CD4-positive, alpha-beta T cell treated with Interleukin-17A for 1 hour (primary cell): ENCODE measurements at places on chromosomes 16 and 17.

DNA sequence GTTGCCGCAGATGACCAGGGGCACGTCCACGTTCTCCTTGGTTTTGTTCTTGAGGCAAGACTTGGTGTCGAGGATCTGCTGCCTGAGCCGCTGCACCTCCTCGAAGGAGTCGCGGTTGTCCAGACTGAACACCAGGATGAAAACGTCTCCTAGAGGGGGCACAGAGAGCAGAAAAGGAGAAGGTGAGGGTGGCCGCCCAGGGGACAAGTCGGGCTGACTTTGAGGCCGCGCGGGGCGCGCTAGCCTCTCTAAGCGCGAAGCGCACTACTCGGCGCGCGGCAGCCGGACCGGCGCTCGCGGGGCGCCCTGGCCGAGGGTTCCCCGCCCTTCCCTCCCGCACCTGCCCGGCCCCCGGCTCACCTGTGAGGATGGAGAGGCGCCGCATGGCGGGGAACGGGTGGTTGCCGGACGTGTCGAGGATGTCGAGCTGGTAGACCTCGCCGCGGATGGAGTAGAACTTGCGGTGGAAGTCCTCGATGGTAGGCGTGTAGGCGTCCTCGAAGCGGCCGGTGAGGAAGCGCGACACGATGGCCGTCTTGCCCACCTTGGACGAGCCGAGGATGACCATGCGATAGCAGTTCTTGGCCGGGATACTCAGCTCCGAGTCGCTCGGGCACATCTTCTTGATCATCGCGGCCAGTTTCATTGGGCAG, 533 bp downstream of the RASD1 start:
- DNase-seq, result peak; percentile 18

DNA sequence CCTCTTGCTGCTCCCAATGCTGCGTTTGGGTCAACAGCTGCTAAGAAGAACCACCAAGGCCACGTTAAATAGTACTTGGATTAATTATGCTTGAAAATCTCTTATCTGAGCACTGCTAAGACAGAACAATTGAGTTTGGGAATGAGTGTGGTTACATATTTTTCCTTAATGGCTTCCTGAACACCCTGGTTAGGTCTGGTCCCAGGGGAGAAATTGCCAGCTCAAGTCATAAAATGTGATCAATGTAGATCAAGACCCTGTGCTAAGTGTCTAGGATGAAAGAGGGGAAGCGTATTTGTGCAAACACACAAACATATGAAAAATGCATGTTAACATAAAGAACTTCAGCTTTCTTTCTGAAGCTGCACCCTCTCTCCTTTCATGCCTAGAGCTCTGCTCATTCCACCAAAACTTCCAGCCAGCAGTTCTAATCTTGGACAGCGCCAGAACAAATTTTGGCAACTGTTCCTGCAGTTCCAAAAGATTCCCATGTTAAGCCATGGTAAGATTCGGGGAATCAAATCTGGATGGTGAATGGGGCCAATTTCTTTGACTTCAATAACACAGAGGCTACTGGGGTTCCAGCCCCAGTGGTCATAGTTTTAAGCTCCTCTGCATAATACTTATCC, 72.0 kb downstream of the ZFHX3 start:
- no peak for DNase-seq

DNA sequence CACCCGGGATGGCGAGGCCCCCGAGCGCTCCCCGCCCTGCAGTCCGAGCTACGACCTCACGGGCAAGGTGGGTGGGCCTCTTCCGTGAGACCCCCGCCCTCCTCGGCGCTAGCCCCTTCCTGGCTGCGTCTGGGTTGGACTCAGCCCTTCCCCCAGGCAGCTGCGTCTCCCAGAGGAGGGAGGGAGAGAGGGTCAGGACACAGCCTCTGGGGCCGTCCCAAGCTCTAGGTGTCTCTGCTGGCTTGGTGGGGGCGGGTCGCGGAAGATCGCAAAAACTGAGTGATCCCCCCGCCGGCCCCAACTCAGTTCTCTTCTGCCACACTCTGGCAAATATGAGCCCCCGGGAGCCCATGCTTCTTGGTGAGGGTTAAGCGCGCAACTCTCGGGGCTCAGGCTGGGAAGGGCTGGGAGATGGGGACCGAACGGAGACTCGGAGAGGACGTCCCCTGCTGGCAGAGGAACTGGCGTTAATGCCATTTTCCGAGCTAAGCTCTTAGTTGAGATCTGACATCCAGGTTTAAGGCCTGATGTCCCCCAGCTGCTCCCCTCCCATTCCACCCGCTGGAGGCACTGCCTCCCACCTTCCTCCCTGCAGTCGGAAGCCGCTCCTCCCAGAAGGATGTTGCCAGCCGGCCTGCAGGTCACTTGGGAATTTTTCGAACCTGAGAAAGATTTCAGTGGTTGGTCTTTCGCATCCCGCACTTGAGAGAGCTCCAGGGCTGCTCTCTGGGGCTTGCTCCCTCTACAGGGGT, 419 bp downstream of the RAB37 start:
- DNase-seq, result peak; percentile 58

DNA sequence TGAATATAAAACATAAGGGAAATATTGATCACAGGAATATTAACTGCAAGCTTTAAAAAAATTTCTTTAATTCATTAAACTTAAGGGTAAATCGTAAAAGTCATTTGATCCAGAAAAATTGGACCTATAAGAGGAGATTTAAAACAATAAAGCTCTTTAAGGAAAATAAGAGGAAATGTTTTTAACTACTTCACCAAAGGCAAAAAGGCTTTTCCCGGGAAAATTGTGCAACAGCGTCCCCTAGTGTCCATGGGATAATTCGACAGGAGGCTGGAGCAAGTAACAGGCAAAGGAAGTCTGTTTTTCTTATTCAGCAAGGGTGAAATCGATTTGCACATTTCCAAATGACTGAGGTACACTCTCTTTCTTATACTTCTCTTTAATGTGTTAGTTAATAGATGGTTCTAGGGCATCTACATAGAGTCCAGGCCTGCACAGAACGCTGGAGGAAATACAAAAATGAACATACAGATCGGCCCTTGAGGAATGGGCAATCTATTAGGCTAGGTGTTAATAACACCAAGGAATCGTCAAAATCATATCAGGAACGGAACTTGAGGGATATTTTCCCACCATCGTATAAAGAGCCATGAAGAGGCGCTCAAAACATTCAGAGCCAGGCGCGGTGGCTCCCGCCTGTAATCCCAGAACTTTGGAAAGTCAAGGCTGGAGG, 61.4 kb downstream of the ZNF18 start:
- DNase-seq, result no peak

- no peak for DNase-seq
Observed at GRCh38 chr16:23071196-23072083, 77.8 kb downstream of the USP31 start.

DNA sequence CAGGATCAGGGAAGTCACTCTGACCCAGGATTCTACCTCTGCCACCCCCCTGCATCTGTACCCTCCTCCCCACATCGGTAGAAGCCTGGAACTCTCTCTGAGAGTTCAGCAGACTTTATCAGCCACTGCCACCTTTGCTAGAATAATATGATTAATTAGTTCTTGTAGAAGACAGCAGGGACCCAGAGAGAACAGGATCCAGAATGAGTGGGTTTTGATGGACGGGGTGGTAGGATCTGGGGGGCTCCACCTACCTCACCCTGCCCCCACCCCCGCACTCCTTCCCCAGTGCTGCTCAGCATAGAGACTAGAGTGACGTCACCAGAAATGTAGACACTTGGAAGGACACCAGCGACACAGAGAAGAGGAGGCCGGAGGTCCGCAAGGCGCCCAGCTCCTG, 33.5 kb downstream of the ABCC6 start:
- DNase-seq, result no peak

DNA sequence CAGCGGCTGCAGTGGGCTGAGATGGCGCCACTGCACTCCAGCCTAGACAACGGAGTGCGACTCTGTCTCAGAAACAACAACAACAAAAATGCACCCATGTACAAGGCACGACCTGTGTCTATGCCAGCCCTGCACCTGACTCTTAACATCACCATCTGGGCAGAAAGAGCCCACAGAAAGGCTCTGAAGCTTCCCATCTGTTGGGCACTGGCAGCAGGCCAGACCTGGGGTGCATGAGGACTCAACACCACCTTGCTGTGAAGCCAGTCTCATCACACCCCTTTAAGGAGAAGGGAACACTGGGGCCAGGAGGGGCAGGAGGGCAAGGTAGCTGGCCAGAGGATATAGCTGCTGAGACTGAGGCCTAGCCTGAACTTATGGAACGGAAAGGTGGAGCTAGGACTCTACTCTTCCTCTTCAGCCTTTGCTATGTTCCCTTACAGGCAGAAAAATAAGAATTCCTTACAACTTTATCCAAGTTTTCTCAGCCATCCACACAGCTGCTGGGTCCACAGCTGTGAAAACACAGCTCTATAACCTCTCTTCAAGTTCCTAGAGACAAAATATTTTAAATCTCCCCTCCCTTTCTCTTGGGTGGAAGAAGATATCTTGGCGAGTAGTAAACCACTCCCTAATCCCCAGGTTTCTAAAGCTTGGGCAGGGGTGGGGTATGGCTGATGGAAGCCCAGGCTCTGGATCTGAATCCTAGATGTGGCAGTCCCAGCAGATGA, 2.8 kb downstream of the ELOB start:
- DNase-seq, result no peak

GRCh38 chr17:50052822-50053653, 2.9 kb upstream of the ITGA3 start:
- no peak for DNase-seq

- DNase-seq, result no peak
Observed at GRCh38 chr17:67212231-67212630, 32.8 kb downstream of the HELZ start.

- DNase-seq, result no peak
Observed at GRCh38 chr17:75396796-75397195, 8.7 kb downstream of the GRB2 start.

- DNase-seq, result peak; percentile 18
Observed at GRCh38 chr16:87608400-87608985, 6.2 kb downstream of the JPH3 start.
